ENCODE measurements at places on chromosomes 4 and X. TPM values are rescaled to one million over a fixed set of nuclear protein-coding genes. Genes with fewer than 3 reads are reported as not detected.

DNA sequence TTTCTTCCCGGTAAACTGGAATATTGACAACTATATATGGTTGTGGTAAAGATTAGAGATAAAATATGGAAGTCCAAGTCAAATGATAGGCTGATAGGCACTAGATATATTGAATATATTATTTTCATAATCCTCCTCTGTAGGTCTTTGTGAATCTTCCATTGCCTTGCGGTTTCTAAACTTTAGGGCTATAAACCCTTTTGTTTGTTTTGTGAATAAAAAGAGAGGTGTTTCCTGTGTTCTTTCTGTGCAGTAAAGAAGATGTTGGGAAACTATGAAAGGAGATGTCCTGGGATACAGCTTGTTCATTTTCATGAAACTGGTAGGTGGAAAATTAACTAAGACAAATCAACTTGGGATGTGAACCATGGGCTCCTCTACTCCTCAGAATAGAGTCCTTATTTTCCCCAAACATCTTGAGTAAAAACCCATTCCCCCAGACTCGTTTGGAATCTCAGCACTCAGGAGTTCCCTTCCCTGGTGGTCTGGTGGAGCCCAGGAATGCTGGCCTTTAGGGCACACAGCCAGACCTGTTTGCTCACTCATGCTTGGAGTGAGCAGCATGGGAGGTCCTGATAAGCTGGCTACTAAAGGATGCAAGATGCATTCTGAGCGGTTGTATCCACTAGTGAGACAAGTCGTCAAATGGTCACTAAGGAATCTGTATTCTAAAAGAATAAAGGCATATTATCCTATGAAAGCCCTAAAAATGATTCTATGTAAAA, 22.2 kb downstream of the PRDM8 start:
- no peak for DNase-seq

NPNT gene
- 7.3 TPM for total RNA-seq

KDM6A gene
- total RNA-seq, result 27.5 TPM

DNA sequence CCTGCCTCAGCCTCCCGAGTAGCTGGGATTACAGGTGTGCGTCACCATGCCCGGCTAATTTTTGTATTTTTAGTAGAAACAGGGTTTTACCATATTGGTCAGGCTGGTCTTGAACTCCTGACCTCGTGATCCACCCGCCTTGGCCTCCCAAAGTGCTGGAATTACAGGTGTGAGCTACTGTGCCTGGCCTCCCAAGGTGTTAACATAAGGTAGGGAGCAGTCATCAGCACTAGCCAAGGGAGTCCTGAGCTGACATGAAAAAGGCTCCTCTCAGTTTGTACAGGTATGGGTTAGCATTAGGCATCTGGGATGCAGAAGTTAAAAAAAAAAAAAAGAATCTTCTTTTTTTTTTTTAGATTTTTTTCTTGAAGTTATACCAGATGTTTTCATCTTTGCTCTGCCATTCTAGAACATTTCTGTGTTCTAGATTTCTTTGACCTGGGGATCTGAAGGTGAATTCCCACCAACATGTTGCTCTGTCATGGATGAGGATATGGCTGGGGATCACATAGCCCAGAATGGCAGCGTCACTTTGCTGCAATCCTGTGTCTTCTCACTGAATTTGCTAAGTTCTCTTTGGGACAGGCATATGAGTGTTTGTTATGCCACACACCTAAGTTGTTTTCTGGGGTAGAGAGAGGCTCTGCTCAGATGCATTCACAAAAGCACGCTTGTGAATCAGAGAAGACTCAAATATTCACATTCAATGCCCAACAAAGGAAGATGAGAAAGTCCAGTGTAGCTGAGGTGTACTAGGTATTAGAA, 24.4 kb upstream of the PLA2G12A start:
- DNase-seq, result no peak

DNA sequence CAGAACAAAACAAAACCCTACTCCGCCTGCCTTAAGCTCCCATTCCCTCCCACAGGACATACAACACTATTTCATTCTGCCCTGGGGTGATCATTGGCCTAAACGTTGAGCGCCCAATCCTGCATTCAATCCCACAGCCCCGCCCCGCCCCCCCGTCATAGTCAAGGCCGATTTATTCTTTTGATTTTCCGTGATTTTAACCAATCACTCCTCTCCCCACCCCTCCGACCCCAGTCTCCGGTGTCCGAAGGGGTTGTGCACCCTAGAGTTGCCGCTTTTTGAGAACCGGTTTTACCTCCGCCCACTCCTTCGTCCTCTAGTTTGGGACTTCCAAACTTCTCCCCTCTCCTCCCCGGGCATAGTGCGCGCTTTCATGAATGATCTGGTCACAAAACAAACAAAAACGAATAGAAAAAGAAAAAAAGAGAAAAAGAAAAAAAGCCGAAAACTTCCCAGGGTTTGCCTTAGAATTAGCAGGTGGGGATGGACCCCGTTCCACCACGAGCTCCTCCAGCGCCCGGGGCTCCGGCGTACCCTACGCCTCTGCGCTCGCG, 446 bp upstream of the UBE2A start:
- no peak for DNase-seq

DNA sequence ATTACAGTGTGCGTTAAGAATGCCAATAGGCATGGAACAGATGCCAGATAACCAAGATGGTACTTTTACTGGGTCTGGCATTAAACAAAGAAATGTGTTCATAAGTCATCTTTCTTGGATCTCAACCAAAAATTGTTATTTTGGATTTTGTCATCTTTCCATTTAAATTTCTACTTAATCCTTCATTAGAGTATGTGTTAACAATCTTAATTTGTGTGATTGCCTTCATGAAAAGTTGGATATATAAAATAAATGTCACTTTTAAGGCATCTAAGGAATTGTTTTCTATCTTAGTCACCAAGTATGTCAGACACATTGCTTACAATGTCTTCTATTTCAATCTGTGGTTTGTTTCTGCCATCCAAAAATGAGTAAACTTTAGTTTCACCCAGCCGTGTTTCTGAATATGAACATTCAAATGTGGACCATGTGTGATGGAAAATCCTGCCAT, 87.5 kb downstream of the PALLD start:
- DNase-seq, result no peak

GRCh38 chr4:112938461-112939058, 110.9 kb upstream of the ANK2 start:
- DNase-seq, result no peak

GRCh38 chrX:71997320-71997719, 86.7 kb downstream of the NHSL2 start:
- no peak for DNase-seq

DNA sequence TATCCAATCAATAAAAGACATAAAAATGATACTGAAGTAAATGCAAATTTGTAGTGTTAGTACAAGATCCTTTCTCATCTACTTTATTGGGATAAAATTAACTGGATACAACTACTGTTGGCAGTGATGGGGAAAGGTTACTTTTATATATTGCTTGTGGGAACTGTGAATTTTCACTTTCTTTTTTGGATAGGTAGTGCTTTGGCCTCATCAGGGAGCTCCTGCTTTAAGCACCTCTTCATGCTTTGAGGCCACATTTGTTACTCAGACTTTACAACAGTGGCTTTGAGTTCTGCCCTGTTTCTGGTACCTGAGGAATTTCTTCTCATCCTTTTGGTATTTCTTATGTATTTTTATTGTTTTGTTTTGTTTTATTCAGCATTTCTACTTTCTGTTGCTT, 316.8 kb upstream of the ZCCHC13 start:
- DNase-seq, result no peak

- no peak for DNase-seq
Observed at GRCh38 chr4:175071123-175071522, 153.0 kb downstream of the ADAM29 start.

UVSSA gene
- 13.0 TPM for total RNA-seq

C4orf36 gene
- 0.71 TPM for total RNA-seq

GRCh38 chr4:18917689-18918088, 896.1 kb upstream of the LCORL start:
- no peak for DNase-seq

GRCh38 chr4:164931551-164932324, 45.7 kb downstream of the TRIM61 start:
- no peak for DNase-seq

GRCh38 chr4:180169394-180169793, 2073.8 kb upstream of the TENM3 start:
- no peak for DNase-seq

ZIC3 gene
- total RNA-seq, result not detected

GRCh38 chrX:153297376-153297775, 24.2 kb downstream of the PNMA6F start:
- no peak for DNase-seq

DNA sequence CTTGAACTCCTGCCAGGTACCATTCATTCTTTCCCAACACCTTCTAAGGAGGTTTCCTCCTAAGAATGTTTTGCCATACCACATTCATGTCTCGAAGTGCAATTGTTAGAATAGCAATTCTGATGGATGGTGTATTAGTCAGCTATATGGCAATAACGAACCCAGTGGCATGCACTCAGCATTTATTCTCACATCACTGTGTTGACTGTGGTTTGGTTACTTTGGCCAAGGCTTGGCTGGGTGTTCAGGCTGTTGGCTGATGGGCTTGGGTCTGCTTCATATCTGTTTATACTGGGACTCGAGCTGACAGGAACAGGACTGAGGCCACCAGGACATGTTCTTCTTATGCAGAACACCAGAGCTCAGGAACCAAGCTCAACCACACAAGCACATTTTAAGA, 31.7 kb downstream of the PSAPL1 start:
- DNase-seq, result no peak

GRCh38 chrX:154695911-154696675, 42.7 kb upstream of the CTAG2 start:
- no peak for DNase-seq

DNA sequence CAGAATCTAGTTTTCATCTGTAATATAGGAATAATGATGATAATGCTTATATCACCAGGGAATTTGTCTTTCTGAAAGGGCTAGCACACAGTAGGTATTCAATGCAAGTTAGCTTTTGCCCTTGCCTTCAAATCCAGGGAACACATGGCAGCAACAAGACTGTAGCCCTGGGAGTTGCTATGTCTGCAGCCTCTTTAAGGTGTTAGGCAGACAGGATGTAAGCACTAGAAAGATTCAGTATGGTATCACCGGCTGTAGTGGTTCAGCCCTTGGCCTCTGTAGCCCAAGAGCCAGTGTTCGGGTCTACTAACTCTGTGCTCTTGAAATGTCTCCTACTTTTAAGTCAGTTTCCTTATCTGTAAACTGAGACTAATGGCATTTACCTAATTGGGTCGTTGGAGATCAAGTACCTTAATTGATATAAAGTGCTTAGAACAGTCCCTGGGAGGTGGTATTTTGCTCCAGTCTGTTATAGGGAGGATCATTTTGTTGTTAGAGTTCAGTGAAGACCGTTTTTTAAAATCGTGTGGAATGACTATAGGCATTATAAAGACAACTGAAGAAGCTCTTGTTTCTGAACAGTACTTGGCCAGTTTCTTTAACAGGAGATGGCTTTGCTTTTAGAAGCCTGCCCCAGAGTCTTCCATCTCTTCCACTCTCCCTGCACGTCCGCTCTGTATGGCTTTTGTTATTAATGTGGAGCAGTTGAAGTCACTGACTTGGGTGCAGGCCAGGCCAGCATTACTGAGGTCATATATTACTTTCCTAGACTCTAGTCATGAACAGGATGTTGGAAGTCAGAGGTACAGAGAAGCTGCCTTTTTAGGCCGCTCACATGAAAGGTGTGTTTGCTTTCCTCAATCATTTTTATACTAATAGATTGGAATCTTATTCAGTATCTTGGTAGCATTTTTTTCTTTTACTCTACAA, 44.8 kb downstream of the GAB1 start:
- peak; percentile 39 for DNase-seq

DNA sequence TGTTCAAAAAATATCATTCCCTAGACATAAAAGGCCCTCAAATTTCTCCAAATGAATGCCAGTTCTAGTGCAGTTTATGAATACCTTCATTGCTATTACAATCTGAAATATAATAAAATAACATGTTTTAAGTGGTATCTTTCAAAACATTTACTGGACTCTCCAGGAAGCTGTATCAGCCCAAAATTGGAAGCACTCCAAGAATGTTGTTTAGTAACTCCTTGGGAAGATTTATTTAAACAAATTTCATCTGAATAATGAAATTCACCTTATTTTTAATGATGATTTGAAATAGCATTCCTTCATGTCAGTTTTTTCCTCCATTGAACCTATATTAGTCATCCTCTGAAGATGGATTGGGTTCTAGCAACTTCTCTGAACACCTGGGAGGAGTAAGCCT, 217.2 kb upstream of the PCDH18 start:
- no peak for DNase-seq

FGFRL1 gene
- 41.9 TPM for total RNA-seq

- DNase-seq, result no peak
Observed at GRCh38 chrX:9873952-9874351, 87.7 kb downstream of the SHROOM2 start.

BMPR1B gene
- 9.2 TPM for total RNA-seq

GRCh38 chr4:106588891-106589290, 220.3 kb upstream of the GIMD1 start:
- DNase-seq, result no peak

ATP11C gene
- total RNA-seq, result 23.1 TPM

GRCh38 chr4:152431291-152431690, 104.6 kb downstream of the FBXW7 start:
- DNase-seq, result no peak

GRCh38 chrX:13177921-13178566, 133.6 kb upstream of the FAM9C start:
- DNase-seq, result no peak

TCEAL2 gene
- total RNA-seq, result 3.8 TPM

- DNase-seq, result no peak
Observed at GRCh38 chr4:123952530-123953274, 556.1 kb downstream of the SPRY1 start.

GRCh38 chrX:154443992-154444754, at the start of gene FAM50A:
Gene FAM50A (plus strand): TSS chrX:154444141. CDS start chrX:154444236, 95 bp downstream.
- no peak for DNase-seq

DNA sequence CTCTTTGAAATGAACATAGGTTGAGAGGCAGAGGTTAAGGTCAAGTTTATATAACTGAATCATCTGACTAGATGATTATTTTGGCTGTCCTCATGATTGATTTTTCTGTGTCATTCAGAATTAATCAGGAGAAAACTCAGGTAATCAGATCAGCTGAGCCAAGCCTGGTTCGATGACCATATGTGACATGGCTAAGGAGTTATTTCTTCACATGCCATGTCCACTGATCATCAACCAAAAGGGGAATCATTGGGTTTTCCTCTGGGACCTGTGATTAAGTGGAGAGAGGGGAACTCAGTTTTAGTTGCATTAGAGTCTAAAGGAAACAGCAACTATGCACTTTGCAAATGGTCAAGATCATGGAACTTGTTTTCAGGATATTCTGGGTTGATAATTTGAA, 20.3 kb upstream of the PACRGL start:
- no peak for DNase-seq

DNA sequence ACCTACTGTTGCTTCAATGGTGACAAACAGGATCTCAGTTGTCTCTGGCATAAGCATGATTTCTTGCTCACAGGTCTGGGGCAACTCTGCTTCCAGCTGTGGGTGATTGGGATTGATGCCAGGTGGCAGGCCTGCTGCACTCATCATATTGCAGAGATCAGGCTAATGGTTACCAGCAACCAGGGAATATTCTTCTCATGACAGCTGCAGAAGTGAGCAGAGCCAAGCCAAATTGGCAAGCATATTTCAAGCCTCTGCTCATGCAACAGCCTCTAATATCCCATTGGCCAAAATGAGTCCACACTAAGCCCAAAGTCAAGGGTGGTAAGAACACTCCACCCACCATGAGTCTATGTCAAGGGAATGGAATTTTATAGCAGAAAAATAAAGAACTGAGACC, 26.7 kb upstream of the TBC1D19 start:
- DNase-seq, result no peak

Measured in kidney epithelial cell (primary cell).